ENCODE measurements at places on chromosomes 4 and X. TPM values are rescaled to one million over a fixed set of nuclear protein-coding genes. Genes with fewer than 3 reads are reported as not detected.

Gene ATP2B3
- 7.2 TPM for total RNA-seq

Gene LIMCH1
- 175 TPM for total RNA-seq

Gene MAGEA6
- not detected for total RNA-seq

Gene MFAP3L
- total RNA-seq, result 13.9 TPM
